ENCODE measurements at places on chromosomes 1 and 21.

GRCh38 chr1:32966900-32967299 lies 2.3 kb upstream of the RNF19B start:
- DNase-seq, result no peak

- no peak for DNase-seq
Measured at GRCh38 chr1:167775178-167775577, 53.4 kb downstream of the MPZL1 start.

- no peak for DNase-seq
Measured at GRCh38 chr1:201791779-201792173, 37.2 kb upstream of the IPO9 start.

DNA sequence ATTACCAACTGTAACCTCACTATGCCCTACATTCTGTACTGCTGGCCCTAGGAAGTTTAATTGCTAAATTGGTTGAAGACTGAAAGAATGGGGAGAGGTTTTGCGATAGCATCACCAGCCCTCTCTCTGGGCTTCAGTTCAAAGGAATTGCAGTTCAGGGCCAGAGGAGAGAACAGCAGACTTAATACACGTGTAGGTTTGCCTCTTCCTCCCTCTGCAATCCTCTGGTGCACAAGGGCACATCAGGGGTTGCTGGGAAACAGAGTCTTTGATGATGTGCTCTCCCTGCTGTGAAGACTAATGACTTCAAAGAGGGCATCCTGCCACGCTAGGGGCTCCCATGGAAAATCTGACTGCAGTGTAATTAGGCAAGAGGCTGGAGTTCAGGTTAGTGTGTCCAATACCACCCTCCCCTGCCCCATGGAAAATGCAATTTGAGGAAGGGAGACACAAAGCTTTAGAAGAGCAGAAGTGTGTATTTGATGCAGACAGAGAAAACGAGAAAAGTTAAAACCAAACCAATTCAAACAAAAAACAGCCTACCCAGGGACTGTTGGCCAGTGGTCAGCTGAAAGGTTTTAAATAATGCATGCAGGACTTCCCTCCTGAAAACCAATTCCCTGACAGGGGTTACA lies 167.9 kb downstream of the ASTN1 start:
- no peak for DNase-seq

DNA sequence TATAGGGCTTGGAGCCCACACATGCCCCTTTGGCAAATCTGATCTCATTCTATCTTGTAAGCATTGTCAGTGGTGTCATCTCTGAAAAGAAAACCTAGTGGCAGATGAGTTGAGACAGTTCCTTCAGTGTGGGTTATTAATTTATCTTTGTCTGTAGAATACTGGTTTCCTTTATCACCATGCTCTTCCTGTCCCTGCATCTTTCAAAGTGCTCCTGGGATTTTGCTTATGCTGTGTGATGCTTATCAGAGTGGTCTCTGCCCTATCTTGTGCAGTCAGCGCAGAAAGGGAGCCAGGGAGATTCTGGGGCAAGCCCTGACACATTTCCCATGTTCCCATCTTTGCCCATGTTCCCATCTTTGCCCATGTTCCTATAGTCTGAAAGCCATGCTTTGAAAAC lies 402.9 kb downstream of the RWDD3 start:
- no peak for DNase-seq

DNA sequence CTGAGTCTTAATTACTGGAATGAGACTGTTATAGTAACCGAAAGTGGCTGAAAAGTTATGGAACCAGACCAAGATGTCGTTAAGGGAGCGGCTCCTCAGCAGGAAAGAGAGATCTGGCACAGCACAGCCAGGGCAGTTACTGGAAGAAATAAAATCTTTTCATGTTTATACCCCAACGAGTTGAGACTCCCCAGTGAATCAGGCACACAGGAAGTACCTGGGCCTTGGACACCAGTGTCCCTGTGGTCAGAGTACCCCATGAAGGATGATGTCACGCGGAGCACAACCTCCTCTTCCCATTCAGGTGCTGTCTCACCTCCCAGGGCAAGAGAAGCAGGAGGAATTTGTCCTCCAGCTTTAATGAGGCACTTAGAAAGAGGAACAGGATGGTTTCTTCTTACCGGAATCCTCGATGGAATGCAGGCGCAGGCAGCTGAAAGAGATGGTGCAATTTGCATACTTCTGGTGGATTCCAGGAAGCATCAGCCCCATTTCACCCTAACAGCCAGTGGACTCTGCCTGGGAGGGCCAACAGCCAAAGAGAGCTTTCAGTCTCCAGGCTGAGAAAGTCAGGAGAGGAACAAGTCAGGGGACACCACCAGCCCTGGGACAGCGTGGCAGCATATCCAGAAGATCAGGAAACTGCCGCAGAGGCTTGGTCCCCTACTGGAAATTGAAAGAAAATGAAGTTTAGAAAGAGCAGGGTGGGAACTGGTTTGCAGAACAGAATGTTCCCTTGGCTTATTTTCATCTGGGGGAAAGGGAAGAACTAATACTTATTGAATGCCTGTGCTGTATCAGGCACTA lies 35.9 kb upstream of the CTTNBP2NL start:
- no peak for DNase-seq

DNA sequence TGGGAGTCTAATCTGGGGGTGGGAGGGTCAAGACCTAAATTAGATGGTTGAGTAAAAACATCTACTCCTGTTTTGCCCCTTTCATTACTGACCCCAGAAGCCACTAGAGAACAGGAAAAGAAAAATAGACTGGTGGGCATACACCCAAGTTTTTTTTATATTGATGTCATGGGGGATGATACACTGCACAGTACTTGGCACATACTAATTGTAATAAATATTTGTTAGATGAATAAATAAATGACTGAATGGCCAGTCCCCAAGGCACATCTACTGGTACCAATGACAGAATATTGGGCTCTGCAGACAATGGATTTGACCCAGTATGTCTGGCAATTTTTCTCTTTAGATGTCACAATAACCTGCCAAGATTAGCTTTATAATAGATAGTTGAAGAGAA lies 36.8 kb upstream of the PTBP2 start:
- no peak for DNase-seq

- DNase-seq, result no peak
Measured at GRCh38 chr1:109984190-109984455, 442 bp upstream of the AHCYL1 start.

DNA sequence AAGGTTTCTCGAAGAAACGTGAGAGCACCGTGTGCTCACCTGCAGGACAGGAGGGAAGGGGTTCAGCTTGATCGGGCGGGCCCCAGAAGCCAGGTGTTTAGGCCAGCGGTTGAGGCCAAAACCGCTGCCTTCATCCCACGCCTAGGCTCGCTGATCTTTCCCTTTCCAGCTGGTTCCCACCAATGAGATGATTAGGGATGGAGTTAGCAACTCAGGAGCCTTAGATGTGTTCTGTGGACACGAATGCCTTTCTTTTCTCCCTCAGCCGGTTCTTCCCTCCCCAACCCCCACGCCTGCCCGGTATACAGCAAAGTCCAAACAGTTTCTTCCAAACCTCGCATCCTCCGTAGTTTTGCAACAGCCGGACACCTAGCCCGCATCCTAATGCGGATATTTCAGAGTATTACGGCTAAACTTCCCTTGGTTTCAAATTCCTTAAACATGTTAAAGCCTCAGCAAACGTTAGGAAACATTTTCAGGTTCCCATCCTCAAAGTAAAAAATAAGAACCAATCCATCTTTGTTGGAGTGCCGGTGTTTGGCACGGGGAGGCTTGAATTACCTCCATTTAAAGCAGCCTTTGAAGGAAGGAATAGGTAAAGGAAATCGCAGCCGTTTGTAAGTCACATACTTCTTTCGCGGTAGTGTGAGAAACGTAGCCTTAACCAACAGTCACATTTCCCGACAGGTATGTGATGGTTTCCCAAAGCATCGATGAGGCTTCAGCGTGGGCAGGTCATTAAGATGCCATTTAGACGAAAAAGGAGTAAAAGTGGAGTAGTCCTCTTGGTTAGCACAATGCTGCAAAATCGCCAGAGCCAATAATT lies 1.1 kb downstream of the LRRC8C start:
- DNase-seq, result peak; percentile 49

DNA sequence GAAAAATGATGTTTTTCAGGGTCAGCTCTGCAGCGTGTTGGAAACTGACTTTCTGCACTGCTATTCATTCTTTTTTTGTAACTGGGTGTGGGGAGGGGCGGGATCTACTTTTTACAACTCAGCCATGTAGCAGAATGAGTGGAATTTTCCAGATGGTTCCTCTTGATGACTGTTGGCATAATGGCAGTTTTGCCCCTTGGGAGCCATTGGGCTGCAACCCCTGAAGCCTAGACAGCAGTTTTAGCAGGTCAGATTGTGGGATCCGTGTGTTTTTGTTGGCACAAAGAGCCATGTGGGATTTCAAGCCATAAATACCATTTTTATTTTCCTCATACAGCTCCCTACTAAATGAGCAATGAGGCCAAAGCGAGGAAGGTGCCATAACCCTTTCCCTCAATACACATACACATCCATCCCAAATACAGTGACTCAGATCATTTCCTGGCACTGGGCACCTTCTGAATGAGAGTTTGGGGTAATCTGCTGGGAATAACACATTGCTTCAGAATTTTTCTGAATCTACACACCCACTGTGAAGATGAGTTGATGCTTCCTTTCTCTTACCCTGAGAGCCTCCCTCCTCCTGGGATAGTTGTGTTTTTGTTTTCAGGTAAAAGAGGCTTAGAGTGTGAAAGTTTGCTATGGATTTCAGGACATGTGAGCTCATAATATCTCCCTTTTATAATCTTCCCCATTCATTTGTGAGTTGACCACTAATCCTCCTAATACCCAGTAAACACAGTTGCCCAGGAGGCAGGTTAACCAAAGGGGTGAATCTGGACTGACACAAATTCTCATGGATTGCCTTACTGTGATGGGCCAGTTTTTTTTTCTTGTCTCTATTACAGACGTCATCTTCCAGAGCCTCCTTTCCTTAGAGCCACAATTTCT lies 13.1 kb downstream of the S100A10 start:
- no peak for DNase-seq

- DNase-seq, result peak; percentile 13
Measured at GRCh38 chr1:235946571-235946981, 79.9 kb upstream of the LYST start.

GRCh38 chr1:7638078-7638477 lies 133.0 kb upstream of the VAMP3 start:
- no peak for DNase-seq

- DNase-seq, result no peak
Measured at GRCh38 chr21:21606041-21606440, 607.8 kb downstream of the NCAM2 start.

DNA sequence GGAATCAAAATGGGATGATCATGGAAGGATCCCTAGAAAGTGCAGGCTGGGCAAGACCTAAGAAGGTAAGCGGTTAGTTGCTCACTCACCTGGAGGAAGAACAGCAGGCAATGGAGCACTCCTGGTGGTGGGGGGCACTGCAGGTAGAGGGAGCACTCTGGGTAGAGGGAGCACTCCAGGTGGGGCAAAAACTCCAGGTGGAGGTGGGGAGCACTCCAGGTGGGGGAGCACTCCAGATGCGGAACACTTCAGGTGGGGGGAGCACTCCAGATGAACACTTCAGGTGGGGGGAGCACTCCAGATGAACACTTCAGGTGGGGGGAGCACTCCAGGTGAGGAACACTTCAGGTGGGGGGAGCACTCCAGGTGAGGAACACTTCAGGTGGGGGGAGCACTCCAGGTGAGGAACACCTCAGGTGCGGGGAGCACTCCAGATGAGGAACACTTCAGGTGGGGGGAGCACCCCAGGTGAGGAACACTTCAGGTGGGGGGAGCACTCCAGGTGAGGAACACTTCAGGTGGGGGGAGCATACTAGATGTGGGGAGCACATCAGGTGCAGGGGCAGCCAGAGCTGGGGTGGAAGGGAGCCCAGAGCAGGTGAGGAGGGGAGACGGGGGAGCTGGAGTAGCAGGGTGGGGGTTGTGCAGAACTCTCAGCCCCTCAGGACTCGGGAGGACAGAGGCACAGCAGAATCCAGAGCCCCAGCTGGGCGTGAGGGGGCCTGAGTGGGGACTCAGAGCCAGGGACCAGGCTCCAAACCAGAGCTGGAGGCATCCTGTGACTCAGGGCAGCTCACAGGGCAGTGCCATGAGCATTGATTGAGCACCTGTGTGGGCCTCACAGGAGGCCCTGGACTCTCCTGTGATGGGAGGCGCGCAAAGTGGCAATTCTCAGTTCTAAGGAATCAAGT lies 37.7 kb upstream of the COL6A1 start:
- no peak for DNase-seq

DNA sequence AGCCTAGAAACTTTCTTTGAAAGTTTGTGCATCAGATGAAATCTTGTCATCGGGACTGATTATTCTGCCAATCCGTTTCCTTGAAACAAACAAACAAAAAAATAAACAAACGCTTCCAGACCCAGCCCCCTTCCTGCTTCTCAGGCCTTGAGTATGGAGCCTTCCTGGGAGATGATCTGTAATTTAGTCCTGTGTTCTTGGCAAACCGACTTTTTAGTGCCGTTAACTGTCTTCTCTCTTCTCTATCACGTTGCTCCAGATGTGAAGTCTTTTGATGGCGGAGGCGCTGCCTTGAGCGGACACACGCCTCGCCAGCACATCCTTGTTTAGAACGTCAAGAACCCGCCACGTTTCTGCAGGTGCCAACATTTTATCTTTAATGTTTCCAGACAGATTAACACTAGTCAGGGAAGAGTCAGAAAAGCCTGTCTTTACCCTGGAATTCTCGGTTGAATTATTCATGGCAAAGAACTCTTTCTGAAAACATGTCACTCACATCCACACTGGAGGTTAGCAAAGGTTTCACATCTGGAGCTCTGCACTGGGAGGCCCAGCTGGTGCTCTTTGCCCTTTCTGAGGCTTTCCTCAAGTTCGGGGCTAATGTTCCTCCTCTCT lies 265.7 kb upstream of the C1orf174 start:
- no peak for DNase-seq

DNA sequence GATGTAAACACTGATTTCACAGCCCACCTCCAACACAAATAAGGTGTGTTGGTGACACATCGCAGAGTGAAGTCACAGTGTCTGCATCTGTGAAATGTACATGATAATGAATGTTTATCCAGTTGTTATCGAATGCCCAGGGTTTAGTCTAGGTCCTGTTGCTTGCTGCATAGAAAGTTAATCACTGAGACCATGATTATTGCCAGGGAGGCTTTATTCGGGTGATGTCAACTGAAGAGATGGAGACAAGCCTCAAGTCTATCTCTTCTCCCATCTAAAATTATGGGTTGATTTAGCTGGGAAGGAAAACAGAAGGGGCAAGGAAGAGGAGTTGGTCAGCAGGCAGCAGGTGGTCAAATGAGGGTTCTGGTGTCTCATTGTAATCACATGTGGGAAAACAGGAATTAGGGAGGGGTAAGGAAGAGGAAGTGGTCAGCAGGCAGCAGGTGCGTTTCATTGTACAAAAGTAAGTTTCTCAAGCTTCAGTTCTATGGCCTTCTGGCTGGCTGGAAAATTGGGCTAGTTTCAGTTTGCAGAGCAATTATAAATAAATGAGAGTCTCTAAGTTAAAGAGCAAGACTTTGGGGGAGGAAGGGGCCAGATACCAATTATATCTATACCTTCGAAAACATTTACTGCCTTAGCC lies 146.3 kb upstream of the DNAH14 start:
- no peak for DNase-seq
